Lung (tissue), 17 donors: ENCODE measurements at places on chromosomes 7 and 10. TPM values are rescaled to one million over a fixed set of nuclear protein-coding genes. Genes with fewer than 3 reads are reported as not detected.

GRCh38 chr10:74743401-74743800, 83.0 kb upstream of the KAT6B start:
- H3K27ac ChIP-seq: no peak overlapping the region
- no peaks in the 10 kb centered on the region for H3K4me1 ChIP-seq
- H3K27me3 ChIP-seq: no peaks in the 10 kb centered on the region

GRCh38 chr10:119689016-119689580, 36.8 kb upstream of the INPP5F start:
- no peaks in the 10 kb centered on the region for H3K4me1 ChIP-seq
- H3K27ac ChIP-seq: no peak overlapping the region
- no peak overlapping the region for H3K4me3 ChIP-seq
- no peaks in the 10 kb centered on the region for H3K27me3 ChIP-seq

- H3K27me3 ChIP-seq: no peaks in the 10 kb centered on the region
- H3K4me1 ChIP-seq: no peaks in the 10 kb centered on the region
- no peak overlapping the region for H3K4me3 ChIP-seq
- peaks cover 19% of the 10 kb centered on the region for H3K36me3 ChIP-seq
- DNase-seq: no peak
Measured at GRCh38 chr10:132733926-132734325, 52.0 kb downstream of the NKX6-2 start.

- DNase-seq: no peak
- H3K4me1 ChIP-seq: no peaks in the 10 kb centered on the region
- no peak overlapping the region for H3K4me3 ChIP-seq
- no peaks in the 10 kb centered on the region for H3K27me3 ChIP-seq
- H3K27ac ChIP-seq: no peak overlapping the region
- H3K36me3 ChIP-seq: no peaks in the 10 kb centered on the region
Measured at GRCh38 chr10:67629461-67629971, 66.5 kb downstream of the CTNNA3 start.

Gene C7orf33
- not detected for total RNA-seq

Gene C10orf53
- total RNA-seq: 0.11 TPM
